ENCODE measurements at places on chromosomes 5 and 9.

GRCh38 chr5:38494175-38494574 lies 62.3 kb downstream of the LIFR start:
- no peak for DNase-seq

GRCh38 chr9:135248111-135248510 lies 160.6 kb downstream of the OLFM1 start:
- no peak for DNase-seq

DNA sequence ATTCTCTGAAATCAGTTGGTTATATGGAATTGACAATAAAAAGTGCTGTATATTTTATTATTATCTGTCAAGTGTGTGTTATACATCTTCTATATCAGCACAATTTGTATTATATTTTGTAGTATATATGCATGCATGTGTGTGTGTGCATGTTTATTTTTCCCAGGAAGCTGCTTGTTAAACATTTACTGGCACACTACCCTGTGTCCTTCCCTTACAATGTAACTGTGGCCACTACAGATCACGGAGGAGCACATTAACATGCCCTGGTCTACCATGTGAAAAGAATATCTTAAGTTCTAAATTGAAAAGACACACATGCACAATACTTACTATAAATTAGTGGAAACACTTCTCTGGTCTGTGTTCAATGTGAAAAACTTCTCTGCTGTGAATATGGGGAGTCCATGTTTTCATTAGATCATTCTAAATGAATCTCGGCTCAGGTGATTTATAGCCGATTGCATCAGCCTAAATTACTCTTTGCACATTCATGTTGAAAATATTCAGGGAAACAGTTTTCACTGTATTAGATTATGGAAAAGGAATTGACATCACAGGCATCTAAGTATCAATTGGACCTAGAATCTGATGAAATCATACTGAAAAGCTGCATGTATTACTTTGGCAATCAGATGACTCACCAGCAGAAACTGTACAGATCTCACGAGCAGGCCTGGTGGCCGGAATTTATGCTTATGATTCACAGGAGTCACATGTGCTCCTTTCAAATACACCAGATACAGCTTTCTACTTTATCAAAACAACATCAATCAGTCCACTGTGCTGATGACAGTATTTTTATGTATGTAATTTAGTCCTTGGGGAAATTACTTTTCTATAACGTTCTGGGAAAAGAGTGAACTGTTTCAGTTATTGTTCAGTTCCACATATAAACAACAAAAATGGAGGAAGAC lies 39.4 kb downstream of the LURAP1L start:
- DNase-seq, result peak; percentile 53

DNA sequence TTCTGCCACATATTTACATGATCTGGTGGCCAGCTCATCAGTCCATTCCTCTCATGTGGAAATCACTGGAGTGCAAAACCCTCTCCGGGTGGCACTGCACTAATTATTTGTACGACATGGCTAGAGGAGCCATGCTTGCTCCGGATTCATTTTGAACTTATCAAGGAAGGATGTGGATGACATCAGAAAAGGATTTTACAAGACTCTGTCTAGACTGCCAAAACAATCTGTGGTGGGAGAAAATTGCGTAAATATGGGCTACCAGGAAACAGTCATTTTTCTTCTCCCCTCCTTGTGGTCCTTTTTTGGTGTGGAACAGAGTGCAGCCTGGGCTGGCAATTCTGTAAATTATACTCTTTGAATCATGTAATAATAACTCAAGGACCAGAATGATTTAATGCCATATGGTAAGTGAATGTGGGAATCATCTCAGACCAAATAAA lies 123.4 kb upstream of the IFNE start:
- DNase-seq, result no peak

DNA sequence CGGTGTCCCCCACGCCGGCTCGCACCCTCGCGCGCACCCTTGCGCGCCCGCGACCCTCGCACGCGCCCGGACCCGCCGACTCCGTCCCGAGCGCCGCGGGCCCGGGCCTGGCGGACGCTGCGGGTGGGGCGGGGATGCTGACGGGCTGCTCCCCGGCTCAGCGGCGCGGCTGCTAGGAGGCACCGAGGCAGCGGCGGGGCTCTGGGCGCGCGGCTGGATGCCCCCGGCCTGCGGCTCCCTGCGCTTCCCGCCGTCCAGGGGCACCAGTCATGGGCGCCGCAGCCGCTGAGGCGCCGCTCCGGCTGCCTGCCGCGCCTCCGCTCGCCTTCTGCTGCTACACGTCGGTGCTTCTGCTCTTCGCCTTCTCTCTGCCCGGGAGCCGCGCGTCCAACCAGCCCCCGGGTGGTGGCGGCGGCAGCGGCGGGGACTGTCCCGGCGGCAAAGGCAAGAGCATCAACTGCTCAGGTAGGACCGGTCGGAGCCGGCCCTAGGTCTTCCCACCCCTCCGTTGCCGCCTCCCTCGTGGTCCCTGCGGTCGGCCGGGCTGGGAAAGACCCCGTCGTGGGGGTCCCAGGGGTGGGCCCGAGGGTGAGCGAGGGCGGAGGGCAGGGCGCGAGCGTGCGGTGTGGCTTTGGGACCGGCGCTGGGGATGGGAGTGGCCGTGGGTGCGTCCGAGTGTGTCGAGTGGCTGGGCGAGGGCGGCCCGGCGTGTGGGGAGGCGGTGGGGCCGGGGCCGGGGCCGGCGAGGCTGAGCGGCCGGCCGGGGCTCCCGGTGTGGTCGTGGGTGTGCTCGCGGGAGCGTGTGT lies 530 bp downstream of the TMEFF1 start:
- no peak for DNase-seq

DNA sequence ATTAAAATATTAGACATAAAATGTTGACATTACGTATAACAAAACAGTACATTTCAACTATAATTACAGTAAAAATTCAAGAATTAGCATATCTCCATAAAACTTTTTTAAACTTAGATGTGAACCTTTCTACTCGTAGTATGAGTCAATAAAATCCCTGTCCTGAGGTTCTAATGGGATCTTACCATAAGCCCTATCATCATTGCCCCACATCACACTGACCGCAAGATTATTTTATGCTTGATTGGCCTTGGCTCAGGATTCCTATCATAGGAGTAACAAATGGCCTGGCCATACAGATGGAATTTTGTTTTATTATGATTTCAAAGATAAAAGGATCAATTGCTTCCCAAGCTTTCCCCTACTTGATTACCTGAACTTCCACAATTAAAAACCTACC lies 238.3 kb downstream of the MEF2C start:
- no peak for DNase-seq

GRCh38 chr5:27450607-27451006 lies 412.2 kb upstream of the CDH9 start:
- DNase-seq, result no peak

GRCh38 chr5:139962445-139962844 lies 80.7 kb downstream of the NRG2 start:
- DNase-seq, result no peak

GRCh38 chr9:131645078-131645776 lies 94.6 kb downstream of the RAPGEF1 start:
- DNase-seq, result no peak

- no peak for DNase-seq
Observed at GRCh38 chr9:78123808-78124207, 92.2 kb upstream of the GNAQ start.

DNA sequence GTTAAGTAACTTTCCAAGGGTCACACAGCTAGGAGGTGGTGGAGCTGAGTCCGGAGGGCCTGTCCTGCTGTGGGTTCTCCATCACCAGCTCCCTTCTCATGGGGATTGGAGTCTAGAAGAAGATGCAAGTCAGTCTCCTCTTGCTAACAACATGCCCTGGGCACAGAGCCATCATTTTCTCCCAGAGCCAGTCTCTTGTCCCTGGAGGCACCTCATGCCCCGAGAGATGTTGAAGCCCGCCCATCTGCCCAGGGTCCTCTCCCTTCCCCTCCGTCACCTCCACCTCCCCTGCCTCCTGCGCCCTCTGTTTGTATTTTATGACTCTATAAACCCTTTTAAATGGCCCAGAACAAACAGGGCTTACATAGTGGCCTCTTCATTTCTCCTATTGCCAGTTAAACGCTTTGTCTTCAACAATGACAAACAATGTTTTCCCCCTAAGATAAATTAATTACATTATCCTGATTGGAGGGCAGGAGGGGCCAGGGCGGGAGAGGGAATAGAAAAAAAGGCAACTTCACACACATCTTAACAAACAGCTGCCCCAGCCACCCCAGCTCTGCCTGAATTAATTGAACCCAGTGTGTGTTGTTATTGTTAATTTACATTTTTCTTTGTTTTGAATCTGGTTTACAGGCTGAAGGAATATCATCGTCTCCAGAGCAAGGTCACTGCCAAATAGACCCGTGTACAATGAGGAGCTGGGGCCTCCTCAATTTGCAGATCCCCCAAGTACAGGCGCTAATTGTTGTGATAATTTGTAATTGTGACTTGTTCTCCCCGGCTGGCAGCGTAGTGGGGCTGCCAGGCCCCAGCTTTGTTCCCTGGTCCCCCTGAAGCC lies 55.8 kb downstream of the ASS1 start:
- peak; percentile 84 for DNase-seq

- DNase-seq, result no peak
Observed at GRCh38 chr5:38979535-38979934, 94.7 kb downstream of the RICTOR start.

- no peak for DNase-seq
Observed at GRCh38 chr9:15453956-15454355, 31.3 kb downstream of the SNAPC3 start.

DNA sequence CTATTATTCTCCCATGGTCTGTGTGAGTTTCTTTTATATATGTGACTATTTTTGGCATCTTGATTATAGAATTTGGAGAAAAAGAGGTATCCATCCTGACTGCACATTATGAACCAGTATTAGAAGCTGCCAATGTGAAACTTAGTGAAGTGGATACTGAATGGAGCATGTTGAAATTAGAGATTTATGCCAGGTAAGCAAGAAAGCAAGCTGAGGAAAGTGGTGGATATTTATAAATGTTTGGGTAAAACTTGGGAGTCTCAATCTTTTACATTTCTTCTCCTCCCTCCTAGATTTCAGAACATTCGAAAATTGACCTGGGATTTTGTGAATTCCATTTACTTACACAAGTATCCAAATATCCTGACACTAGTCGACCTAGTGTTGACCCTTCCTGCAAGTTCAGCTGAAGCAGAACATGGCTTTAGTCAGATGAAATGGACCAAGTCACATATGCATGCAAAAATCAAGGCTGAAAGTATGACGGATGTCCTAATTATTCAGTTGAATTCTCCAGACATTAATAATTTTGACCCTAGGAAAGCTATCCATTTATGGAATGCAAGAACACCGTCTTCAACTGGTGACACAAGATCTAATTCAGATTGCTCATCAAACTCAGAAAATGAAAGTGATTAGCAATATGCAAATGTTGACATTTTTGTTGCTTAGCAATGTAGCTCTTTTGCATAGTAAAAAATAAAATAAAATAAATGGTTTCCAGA lies 66.8 kb upstream of the IL7R start:
- DNase-seq, result no peak

DNA sequence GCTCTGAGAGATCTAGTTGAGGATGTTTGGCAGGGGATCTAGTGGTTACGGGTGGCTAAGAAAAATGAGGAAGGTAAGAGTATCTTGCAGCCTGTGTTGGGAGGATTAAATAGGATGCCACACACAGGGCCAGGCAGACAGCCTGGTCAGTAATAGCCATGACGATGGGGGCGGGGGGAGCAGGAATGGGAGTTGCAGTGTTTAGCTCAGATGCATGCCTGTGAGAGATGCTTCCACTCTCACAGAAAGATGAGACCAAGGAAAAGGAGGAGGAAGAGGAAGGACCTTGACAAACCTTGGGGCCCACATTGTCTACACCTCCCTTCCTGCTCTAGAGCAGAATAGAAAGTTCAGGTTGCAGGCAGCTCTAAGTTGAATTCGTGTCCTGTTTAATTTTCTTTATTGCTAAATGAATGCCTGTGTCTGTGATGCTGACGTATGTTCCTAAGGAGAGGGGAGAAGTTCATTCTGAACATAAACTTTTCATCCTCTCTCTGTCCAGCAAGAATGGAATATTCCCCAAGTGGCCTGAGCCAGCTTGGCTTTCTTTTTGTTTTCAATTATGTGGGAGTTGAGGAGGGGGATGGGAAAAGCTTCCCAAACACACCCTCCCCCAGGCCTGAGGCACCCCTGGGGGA lies 28.7 kb downstream of the TGFBI start:
- DNase-seq, result no peak

GRCh38 chr5:19175776-19176570 lies 812.0 kb downstream of the CDH18 start:
- DNase-seq, result no peak

GRCh38 chr5:180313677-180314505 lies 22.0 kb upstream of the MAPK9 start:
- peak; percentile 76 for DNase-seq

DNA sequence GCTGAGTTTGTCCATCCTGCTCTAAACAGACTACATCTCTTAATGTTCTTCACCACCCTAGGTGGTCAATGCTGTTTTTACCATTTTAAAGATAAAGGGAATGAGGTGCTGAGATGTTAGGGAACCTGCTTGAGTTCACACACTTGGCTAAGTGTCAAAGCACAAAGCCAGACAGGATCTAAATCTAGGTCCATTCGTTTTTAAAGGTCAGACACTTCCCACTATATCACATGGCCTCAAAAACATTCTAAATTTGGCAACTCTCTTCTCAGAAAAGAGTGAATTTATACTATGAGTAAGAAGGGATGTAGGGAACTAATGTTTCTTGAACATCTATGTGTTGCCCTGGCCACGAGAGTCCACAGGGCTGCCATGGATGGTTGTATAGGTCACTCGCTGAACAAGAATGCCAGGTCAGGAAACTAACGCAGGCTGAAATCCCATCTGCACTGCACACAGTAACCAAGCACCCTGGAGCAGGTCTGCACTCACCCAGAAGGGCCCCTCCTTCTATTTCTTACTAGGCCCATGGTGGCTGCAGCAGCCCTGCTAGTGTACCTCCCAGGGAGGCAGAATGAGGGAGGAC lies 213.0 kb downstream of the SPOCK1 start:
- no peak for DNase-seq

DNA sequence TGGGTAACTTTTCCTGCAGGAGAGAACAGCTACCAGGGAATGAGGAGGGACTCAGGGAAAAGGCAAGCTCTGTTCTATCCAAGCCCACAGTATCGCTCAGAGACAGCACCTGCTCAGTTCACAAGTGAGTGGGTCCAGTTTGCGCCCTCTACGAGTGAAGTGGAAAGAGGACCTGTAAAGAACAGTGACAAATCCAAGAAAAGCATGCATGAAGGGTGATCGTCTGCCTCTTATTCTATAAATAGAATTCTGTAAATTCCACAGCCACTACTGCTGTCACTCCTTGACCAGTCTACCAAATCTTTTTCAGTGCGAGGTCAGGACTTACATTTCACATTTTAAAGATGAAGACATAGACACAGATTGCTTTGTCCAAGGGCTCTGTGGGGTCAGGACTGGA lies 117.5 kb downstream of the ENTREP1 start:
- no peak for DNase-seq

- no peak for DNase-seq
Observed at GRCh38 chr9:76697554-76697953, 66.7 kb upstream of the PCA3 start.

- DNase-seq, result no peak
Observed at GRCh38 chr9:104923289-104923688, 4.7 kb downstream of the ABCA1 start.

DNA sequence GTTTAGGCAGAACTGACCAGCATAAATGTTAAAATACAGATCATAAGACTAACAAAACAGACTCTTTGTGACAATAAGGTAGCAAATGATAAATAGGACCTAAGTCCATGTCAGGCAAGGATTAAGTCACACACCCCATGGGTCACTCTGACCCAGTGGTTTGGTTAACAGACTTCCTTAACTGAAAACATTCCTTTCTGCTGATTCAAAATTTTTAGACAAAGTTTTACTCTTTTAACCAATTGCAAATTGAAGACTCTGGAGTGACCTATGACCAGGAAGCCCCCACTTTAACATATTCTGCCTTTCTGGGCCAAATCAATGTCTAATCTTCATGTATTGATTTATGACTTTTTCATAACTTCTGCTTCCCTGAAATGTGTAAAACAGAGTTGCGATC lies 4.9 kb upstream of the NXNL2 start:
- DNase-seq, result no peak
